ENCODE measurements at places on chromosomes 3 and 15.

GRCh38 chr3:179713643-179714090 lies 60.8 kb downstream of the USP13 start:
- H3K4me1 ChIP-seq: no peaks in the 10 kb centered on the region
- no peak for DNase-seq
- no peak overlapping the region for H3K4me3 ChIP-seq
- H3K36me3 ChIP-seq: no peaks in the 10 kb centered on the region
- no peaks in the 10 kb centered on the region for H3K27me3 ChIP-seq

DNA sequence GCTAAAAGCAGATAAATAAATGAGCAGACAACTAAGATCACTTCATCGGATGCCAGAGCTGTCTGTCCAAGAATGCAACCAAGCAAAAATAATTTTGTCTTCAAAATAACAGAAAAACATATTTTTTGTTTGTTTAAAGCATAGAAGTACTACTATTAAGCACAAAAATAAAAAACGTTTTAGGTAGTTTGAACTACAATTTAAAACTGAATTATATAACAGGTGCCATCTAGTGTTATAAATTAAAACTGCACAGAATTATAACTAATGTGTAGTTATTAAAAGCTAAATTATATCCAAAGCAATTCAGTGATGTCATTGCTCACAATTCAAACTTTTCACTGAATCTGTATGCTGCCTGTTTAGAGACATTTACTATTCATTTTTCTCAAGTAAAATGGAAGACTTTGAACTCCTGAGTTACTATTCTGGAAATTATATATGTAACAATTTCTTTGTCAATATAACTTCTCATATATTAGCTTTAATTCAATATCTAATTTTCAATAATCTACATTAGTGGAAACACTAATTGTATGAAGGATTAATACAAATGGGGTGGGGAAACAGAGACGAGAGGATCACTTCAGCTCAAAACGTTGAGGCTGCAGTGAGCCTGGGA lies 29.5 kb downstream of the LINS1 start:
- no peaks in the 10 kb centered on the region for H3K36me3 ChIP-seq
- no peaks in the 10 kb centered on the region for H3K27me3 ChIP-seq
- no peaks in the 10 kb centered on the region for H3K4me1 ChIP-seq

GRCh38 chr3:170732660-170733245 lies 137.2 kb downstream of the RPL22L1 start:
- H3K4me3 ChIP-seq: no peak overlapping the region
- H3K36me3 ChIP-seq: no peaks in the 10 kb centered on the region
- DNase-seq: no peak
- no peak overlapping the region for H3K27ac ChIP-seq
- no peaks in the 10 kb centered on the region for H3K4me1 ChIP-seq
- no peaks in the 10 kb centered on the region for H3K27me3 ChIP-seq

DNA sequence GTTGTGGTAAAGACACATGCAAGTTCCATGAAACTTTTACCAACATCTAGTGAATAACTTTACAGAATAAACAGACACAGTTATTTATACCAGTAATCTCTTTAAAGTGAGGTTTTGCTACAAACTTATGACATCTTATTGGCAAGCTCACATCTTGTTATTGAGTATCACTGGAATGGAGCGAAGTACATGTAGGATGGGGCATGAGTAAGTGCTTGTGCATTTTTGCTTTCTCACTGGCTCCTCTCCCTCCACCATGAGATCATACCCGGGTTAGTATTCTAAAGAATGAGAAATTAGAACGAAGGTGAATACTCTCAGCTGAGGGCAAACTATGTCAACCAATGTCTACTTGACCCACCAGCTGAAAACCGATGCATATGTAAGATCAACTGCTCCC lies 193.3 kb upstream of the ZNF717 start:
- no peaks in the 10 kb centered on the region for H3K36me3 ChIP-seq
- DNase-seq: no peak
- no peak overlapping the region for H3K27ac ChIP-seq
- H3K4me1 ChIP-seq: no peaks in the 10 kb centered on the region
- H3K4me3 ChIP-seq: no peak overlapping the region

GRCh38 chr3:143668924-143669790 lies 179.1 kb downstream of the SLC9A9 start:
- no peaks in the 10 kb centered on the region for H3K4me1 ChIP-seq
- H3K36me3 ChIP-seq: no peaks in the 10 kb centered on the region
- no peak overlapping the region for H3K27ac ChIP-seq
- H3K27me3 ChIP-seq: no peaks in the 10 kb centered on the region

DNA sequence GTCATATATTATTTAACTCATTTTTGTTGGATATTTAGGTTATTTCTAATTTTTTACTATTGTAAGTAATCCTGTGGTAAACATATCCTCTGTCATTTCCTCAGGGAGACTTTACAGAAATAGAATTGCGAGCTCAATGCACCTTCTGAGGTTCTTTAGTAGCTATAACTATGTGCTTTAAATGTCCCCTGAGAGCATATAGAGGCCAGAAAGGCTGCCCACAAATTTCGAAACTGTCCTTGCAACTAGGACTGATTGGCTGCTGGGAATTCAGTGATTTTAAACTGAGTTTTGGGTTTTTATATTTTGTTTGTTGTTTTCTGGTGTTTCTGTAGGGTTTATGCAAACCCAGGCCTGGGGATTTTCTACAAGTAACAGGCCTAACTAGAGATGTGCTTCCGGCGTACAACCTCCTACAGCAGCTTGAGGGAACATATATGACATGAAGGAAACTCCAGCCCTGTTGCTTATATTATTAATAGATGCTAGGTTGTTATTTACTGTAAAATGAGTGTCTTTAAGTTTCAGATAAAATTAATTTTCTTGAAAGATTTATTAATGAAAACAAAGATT lies 29.1 kb upstream of the P4HTM start:
- H3K27ac ChIP-seq: no peak overlapping the region
- no peaks in the 10 kb centered on the region for H3K27me3 ChIP-seq
- no peaks in the 10 kb centered on the region for H3K4me1 ChIP-seq
- no peak overlapping the region for H3K4me3 ChIP-seq
- no peaks in the 10 kb centered on the region for H3K36me3 ChIP-seq
- DNase-seq: no peak

- peaks cover 11% of the 10 kb centered on the region for H3K4me1 ChIP-seq
- DNase-seq: no peak
- no peak overlapping the region for H3K27ac ChIP-seq
- no peaks in the 10 kb centered on the region for H3K27me3 ChIP-seq
- H3K36me3 ChIP-seq: no peaks in the 10 kb centered on the region
Measured at GRCh38 chr3:120428924-120429323, 21.9 kb downstream of the FSTL1 start.

DNA sequence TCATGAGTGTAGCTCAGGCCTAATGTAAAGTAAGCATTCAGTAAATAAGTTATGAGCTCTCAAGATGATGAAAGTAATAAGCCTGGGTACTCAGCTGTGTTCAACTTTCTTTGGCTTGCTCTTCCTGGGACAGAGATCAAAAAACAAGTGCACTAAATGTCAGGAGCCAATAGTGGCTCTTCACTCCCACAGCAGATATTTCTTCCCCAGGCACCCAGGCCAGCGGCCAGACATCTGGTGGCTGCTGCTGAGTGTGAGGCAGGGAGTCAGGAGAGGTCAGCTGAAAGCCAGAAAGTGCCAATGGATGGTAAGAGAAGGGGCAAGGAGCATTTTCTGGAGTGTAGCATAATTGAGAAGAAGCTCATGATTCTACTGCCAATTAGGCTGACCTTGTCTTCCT lies 18.2 kb upstream of the ITGA11 start:
- no peaks in the 10 kb centered on the region for H3K4me1 ChIP-seq
- H3K4me3 ChIP-seq: no peak overlapping the region
- no peak overlapping the region for H3K27ac ChIP-seq
- H3K27me3 ChIP-seq: no peaks in the 10 kb centered on the region

- H3K27me3 ChIP-seq: no peaks in the 10 kb centered on the region
- H3K27ac ChIP-seq: no peak overlapping the region
- no peaks in the 10 kb centered on the region for H3K4me1 ChIP-seq
- DNase-seq: no peak
Measured at GRCh38 chr3:156236556-156237260, 116.3 kb downstream of the KCNAB1 start.

DNA sequence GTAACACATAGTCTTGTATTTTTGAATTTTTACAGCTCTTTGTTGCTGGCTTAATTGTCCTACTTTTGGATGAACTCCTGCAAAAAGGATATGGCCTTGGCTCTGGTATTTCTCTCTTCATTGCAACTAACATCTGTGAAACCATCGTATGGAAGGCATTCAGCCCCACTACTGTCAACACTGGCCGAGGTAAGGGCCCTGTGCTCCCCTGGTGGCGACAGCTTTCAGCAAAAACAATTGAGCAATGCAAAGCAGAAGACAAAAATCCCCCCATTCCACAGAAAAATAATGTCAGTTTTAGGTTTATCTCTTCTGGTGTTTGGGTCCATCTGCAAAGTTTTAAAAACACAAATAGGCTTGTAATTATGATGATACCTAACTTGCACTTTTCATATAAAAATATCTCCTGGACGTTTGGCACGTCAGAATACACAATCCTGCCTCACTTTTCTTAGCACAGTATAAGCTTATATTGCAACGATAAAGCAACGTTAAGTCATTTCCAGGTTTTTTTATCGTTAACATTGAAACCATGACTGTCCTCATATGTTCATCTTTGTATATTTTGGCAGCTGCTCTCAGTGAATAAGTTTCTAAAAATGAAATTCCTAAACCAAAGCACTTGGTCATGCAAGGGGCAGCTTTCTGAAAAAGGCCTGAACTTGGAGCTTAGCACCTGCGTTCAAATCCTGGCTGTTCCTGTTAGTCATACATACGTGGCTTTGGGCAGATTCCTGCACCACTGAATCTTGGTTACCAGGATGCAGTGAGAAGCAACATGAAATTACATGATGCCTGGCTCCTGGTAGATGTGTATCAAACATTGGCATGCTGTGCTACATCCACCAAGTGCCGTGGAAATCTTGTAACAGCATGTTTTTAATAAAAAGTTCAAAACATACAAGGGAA lies 8.5 kb downstream of the SEC61A1 start:
- no peak for DNase-seq
- H3K4me1 ChIP-seq: no peaks in the 10 kb centered on the region
- no peaks in the 10 kb centered on the region for H3K27me3 ChIP-seq

- H3K4me1 ChIP-seq: no peaks in the 10 kb centered on the region
- H3K27ac ChIP-seq: no peak overlapping the region
- H3K36me3 ChIP-seq: no peaks in the 10 kb centered on the region
- H3K27me3 ChIP-seq: no peaks in the 10 kb centered on the region
Measured at GRCh38 chr3:69322158-69322509, 63.8 kb downstream of the FRMD4B start.

GRCh38 chr3:196617256-196617655 lies 22.2 kb upstream of the NRROS start:
- H3K4me3 ChIP-seq: no peak overlapping the region
- H3K27me3 ChIP-seq: no peaks in the 10 kb centered on the region
- no peak for DNase-seq
- no peaks in the 10 kb centered on the region for H3K36me3 ChIP-seq
- no peak overlapping the region for H3K27ac ChIP-seq

DNA sequence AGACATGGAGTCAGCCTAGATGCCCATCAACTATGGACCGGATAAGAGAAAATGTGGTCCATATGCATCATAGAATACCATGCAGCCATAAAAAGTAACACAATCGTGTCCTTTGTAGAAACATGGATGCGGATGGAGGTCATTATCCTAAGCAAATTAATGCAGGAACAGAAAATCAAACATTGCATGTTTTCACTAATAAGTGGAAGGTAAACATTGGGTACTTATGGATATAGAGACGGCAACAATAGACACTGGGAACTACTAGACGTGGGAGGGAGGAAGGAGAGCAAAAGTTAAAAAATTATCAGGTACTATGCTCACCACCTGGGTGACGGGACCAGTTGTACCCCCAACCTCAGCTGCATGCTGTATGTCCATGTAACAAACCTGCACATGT lies 2.5 kb downstream of the PLD1 start:
- no peak overlapping the region for H3K4me3 ChIP-seq
- H3K27ac ChIP-seq: no peak overlapping the region
- DNase-seq: no peak
- H3K27me3 ChIP-seq: no peaks in the 10 kb centered on the region
- no peaks in the 10 kb centered on the region for H3K4me1 ChIP-seq
- H3K36me3 ChIP-seq: no peaks in the 10 kb centered on the region

GRCh38 chr15:80849308-80849707 lies 70.1 kb downstream of the CEMIP start:
- no peak overlapping the region for H3K4me3 ChIP-seq
- no peaks in the 10 kb centered on the region for H3K27me3 ChIP-seq
- H3K36me3 ChIP-seq: no peaks in the 10 kb centered on the region
- no peak overlapping the region for H3K27ac ChIP-seq

DNA sequence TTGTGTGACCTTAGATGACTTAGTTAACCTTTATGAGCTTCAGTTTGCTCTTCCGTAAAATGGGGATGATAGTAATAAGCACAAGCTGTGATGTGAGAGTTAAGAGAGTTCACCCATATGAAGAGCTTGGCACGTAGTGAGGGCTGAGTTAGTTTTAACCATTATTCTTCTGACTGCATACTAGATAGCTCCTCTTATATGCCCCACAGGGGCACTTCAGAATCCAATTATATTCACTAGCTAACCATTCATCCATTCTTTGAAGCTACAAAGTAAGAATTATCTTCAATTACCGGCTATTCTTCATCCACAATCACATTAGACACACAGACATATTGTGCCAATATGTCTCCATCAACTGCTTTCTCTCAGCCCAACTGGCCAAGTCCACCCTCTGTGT lies 159.0 kb upstream of the STT3B start:
- H3K27ac ChIP-seq: no peak overlapping the region
- no peak for DNase-seq
- H3K4me1 ChIP-seq: no peaks in the 10 kb centered on the region
- no peaks in the 10 kb centered on the region for H3K27me3 ChIP-seq

DNA sequence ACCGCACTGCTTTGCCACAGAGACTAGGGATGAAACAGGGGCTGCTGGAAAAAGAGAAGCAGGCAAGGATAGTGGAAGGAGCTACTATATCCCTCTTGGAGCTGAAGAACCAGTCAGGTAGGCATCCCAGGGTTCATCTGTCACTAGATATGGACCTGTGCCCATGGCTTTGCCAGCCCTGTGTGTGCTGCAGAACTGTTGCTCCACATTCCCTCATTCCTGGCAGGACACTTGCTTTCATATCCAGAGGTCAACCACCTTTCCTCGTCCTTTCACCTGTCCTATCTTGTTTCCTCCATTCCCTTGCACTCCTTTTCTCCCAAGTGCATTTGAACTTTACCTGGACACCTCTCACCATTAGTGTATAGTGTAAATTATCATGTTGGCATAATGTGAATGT lies 12.0 kb downstream of the SNRK start:
- no peaks in the 10 kb centered on the region for H3K4me1 ChIP-seq
- no peak for DNase-seq
- no peak overlapping the region for H3K4me3 ChIP-seq
- no peaks in the 10 kb centered on the region for H3K27me3 ChIP-seq
- H3K36me3 ChIP-seq: no peaks in the 10 kb centered on the region

- H3K4me1 ChIP-seq: no peaks in the 10 kb centered on the region
- H3K27me3 ChIP-seq: no peaks in the 10 kb centered on the region
- DNase-seq: no peak
- no peak overlapping the region for H3K4me3 ChIP-seq
- no peaks in the 10 kb centered on the region for H3K36me3 ChIP-seq
Measured at GRCh38 chr3:196772102-196772501, 32.4 kb downstream of the PAK2 start.

All from prostate gland (tissue), 2 donors.